Fibroblast of lung (primary cell): ENCODE measurements at places on chromosomes 12 and 14. TPM values are rescaled to one million over a fixed set of nuclear protein-coding genes. Genes with fewer than 3 reads are reported as not detected.
A peak's percentile ranks its signal among the peaks of the same experiment; 100 is the strongest.

DNA sequence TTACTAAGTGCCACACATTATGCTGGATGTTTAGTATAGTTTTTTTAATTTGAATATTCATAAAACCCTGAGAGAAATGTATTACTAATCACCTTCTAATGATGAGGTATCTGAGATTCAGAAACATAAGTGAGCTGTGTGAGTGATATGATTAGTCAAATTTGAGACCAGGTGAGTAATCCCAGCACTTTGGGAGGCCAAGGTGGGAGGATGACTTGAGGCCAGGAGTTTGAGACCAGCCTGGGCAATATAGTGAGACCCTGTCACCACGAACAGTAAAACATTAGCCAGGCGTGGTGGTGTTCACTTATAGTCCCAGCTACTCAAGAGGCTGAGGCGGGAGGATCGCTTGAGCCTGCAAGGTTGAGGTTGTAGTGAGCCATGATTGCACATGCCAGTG, 438.4 kb downstream of the RAD51B start:
- no peak overlapping the region for H3K27ac ChIP-seq
- no peak for DNase-seq
- no peaks in the 10 kb centered on the region for H3K36me3 ChIP-seq
- no peak overlapping the region for H3K4me3 ChIP-seq
- peaks cover 6% of the 10 kb centered on the region for H3K4me1 ChIP-seq

DNA sequence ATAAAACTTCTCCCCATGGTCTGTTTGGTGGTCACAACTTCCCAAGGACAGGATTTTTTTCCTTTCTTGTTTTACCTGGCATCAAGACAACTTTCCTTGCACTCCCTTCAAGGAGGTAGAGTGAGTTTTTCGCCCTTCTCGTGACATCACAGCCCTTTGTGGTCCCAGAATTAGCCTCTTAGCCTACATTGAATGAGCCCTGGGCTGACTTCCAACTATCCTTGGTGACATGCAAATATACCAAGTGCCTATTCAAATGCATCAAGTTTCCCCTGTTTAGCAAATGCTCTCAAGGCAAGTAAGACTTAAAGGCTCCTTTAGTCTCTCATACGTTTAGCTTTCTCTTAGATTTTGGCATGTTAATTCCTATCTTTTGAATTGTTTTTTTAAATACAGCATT, 36.6 kb downstream of the TC2N start:
- H3K4me3 ChIP-seq: no peak overlapping the region
- no peaks in the 10 kb centered on the region for H3K36me3 ChIP-seq
- peaks cover 13% of the 10 kb centered on the region for H3K27me3 ChIP-seq
- H3K27ac ChIP-seq: no peak overlapping the region
- DNase-seq: no peak
- H3K4me1 ChIP-seq: no peaks in the 10 kb centered on the region

EPS8 gene
- total RNA-seq: 71.4 and 108 TPM in 2 replicates

DNA sequence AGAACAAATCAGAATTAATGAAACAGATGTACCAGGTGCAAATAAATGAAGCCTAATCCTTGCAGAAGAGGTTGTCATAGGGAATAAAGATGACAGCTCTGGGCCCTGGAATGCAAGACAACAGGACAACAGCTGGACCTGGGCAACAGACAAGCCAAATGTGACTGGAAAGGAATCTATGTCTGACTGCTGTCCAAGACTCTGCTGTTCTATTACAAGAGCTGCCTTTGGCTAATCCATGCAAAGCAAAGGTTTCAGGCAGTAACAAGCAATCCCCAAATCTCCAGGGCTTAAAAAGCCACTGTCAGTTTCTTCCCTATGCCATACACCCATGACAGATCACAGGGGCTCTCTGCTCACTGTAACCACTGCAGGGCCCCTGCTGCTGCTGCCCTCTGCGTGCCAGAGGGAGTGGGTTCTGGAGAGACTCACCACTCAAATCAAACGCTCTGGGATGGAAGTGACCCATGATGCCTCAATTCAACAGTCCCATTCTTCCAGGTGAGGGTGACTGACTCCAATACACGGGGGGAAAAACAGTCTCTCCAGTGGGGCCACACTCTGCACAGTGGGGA, 218.9 kb upstream of the SFSWAP start:
- H3K4me1 ChIP-seq: no peaks in the 10 kb centered on the region
- no peak for DNase-seq
- H3K36me3 ChIP-seq: no peaks in the 10 kb centered on the region

TBX3 gene
- 39.5 and 66.4 TPM in 2 replicates for total RNA-seq

GRCh38 chr12:57299514-57300016, 48.6 kb upstream of the STAC3 start:
- peaks cover 6% of the 10 kb centered on the region for H3K36me3 ChIP-seq
- H3K4me3 ChIP-seq: no peak overlapping the region
- no peaks in the 10 kb centered on the region for H3K4me1 ChIP-seq
- H3K27me3 ChIP-seq: no peaks in the 10 kb centered on the region
- peak; percentile 69 for DNase-seq

DNA sequence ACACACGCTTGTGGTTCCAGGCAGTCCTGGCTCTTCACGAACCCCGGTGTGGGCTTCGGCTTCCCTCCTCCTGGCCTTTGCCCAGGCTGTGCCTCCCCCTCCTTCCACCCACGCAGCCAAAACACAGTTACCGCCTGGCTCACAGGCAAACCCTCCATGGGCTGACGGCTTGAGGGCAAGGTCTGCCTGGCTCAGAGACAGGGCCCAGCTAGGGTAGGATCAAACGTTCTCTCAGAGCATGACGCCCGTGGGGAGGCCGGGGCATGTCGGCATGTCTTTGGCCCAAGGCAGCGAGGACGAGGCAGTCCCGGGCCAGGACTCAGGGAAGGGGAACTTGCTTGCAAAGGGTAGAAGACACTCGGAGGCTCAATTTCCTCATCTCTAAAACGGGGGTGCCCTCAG, 2.1 kb downstream of the SLC25A47 start:
- no peaks in the 10 kb centered on the region for H3K27me3 ChIP-seq
- H3K4me3 ChIP-seq: no peak overlapping the region
- no peak for DNase-seq
- H3K4me1 ChIP-seq: no peaks in the 10 kb centered on the region

DNA sequence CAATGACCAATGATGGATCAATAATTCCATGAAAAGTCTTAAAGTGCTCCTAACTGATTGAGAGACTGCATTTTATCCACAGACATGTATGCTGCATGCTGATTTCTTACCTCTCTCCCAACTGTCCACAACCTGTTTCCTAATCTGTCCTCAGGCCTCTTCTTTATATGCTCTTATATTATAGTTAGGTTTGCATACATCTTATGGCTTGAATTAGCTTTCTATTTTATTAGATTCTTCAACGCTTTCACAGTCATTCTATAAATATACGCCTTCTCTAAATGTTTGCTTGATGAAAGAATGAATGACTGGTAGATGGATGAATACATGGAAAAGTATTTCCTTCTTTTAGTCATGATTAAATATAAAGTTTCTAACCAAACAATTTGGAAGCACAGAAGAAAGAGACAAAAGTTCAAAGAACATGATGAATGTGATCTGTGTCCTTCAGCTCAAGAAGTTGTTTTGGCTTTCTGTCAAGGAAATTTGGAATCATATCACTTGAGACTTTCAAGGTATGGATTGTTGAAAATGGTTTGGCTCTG, 91.8 kb upstream of the NPAS3 start:
- H3K4me1 ChIP-seq: no peaks in the 10 kb centered on the region
- no peaks in the 10 kb centered on the region for H3K36me3 ChIP-seq
- no peaks in the 10 kb centered on the region for H3K27me3 ChIP-seq
- no peak overlapping the region for H3K27ac ChIP-seq
- H3K4me3 ChIP-seq: no peak overlapping the region

HHIPL1 gene
- total RNA-seq: 7.7 and 9.9 TPM in 2 replicates

GRCh38 chr12:473863-474577, 14.3 kb downstream of the B4GALNT3 start:
- peaks cover 7% of the 10 kb centered on the region for H3K27me3 ChIP-seq
- DNase-seq: peak; percentile 51
- H3K36me3 ChIP-seq: no peaks in the 10 kb centered on the region
- H3K27ac ChIP-seq: no peak overlapping the region
- H3K4me3 ChIP-seq: no peak overlapping the region

SYCP3 gene
- 0.17 and 0.26 TPM in 2 replicates for total RNA-seq

NPAS3 gene
- 0.26 and 0.50 TPM in 2 replicates for total RNA-seq

- H3K36me3 ChIP-seq: no peaks in the 10 kb centered on the region
- peaks cover 8% of the 10 kb centered on the region for H3K27me3 ChIP-seq
- H3K4me3 ChIP-seq: no peak overlapping the region
- H3K27ac ChIP-seq: no peak overlapping the region
- DNase-seq: no peak
- H3K4me1 ChIP-seq: no peaks in the 10 kb centered on the region
Measured at GRCh38 chr12:2693244-2693860, 101.4 kb upstream of the FKBP4 start.

CLEC14A gene
- 2.6 and 5.3 TPM in 2 replicates for total RNA-seq

GRCh38 chr14:33682760-33683159, 268.1 kb downstream of the EGLN3 start:
- peak overlapping the region; percentile 21 for H3K4me3 ChIP-seq
- peaks cover 2% of the 10 kb centered on the region for H3K4me1 ChIP-seq
- H3K27ac ChIP-seq: no peak overlapping the region
- no peaks in the 10 kb centered on the region for H3K36me3 ChIP-seq
- no peaks in the 10 kb centered on the region for H3K27me3 ChIP-seq

- no peak overlapping the region for H3K4me3 ChIP-seq
- no peaks in the 10 kb centered on the region for H3K27me3 ChIP-seq
- H3K36me3 ChIP-seq: no peaks in the 10 kb centered on the region
- DNase-seq: no peak
Measured at GRCh38 chr12:62931477-62931876, 3.5 kb downstream of the PPM1H start.

DNA sequence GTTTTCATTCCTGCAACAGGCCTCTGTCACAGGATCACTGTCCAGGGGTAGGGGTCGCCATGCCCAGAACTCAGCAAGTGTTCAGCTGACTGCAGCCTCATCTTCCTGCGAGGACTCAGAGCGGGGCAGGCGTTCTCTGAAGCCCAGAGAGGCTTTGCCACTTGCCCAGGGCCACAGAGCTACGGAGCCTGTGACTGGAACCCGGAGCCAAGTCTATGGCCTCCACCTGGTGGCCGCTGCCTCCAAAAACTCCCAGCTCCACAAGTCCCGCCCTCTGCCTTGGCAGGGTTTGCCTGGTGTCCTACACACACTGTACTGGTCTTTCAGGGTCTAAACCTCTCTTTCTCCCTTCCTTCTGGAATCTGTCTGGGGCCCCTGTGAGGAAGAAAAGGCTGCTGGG, 8.7 kb upstream of the PPP1R13B start:
- no peaks in the 10 kb centered on the region for H3K36me3 ChIP-seq
- no peak overlapping the region for H3K4me3 ChIP-seq
- no peaks in the 10 kb centered on the region for H3K27me3 ChIP-seq
- no peak for DNase-seq

GRCh38 chr12:3077572-3078081, 448 bp downstream of the TSPAN9 start:
- H3K4me1 ChIP-seq: peaks cover 3% of the 10 kb centered on the region
- H3K36me3 ChIP-seq: no peaks in the 10 kb centered on the region
- peak overlapping the region; percentile 70 for H3K4me3 ChIP-seq
- H3K27me3 ChIP-seq: no peaks in the 10 kb centered on the region

GRCh38 chr14:96383445-96383844, 8.5 kb upstream of the AK7 start:
- no peaks in the 10 kb centered on the region for H3K36me3 ChIP-seq
- H3K4me1 ChIP-seq: no peaks in the 10 kb centered on the region
- DNase-seq: peak; percentile 40
- no peak overlapping the region for H3K27ac ChIP-seq
- H3K27me3 ChIP-seq: no peaks in the 10 kb centered on the region

- H3K36me3 ChIP-seq: no peaks in the 10 kb centered on the region
- DNase-seq: no peak
- H3K27ac ChIP-seq: no peak overlapping the region
- H3K4me3 ChIP-seq: no peak overlapping the region
- H3K4me1 ChIP-seq: peaks cover 4% of the 10 kb centered on the region
Measured at GRCh38 chr12:109538191-109538863, 35.0 kb downstream of the MMAB start.
